Cardiac fibroblast (primary cell): ENCODE measurements at places on chromosomes 12 and 14.
A peak's percentile ranks its signal among the peaks of the same experiment; 100 is the strongest.

DNA sequence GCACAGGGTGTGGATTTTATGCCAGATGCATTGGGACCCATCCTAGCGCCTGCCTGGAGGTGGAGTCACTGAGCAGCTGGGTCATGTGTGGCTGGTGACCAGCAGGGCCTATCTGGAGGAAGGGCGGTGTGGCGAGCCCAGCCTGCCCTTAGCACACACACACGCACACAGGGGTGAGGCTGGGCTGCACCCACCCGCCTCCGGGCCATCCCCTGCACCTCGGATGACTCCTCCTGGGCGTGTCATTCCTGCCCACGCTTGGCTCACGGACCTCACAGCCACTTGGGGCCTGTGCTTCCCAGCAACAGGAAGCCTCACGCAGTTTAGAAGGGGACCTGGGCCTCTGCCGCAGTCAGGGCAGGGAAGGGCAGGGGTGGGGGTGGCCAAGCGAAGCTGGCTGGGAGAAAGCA, 36.2 kb upstream of the FZD10 start:
- no peak for DNase-seq

GRCh38 chr14:81275305-81276072, 54.7 kb upstream of the GTF2A1 start:
- no peak for DNase-seq

- DNase-seq: peak; percentile 35
Measured at GRCh38 chr12:69739287-69740191, 879 bp downstream of the RAB3IP start.

DNA sequence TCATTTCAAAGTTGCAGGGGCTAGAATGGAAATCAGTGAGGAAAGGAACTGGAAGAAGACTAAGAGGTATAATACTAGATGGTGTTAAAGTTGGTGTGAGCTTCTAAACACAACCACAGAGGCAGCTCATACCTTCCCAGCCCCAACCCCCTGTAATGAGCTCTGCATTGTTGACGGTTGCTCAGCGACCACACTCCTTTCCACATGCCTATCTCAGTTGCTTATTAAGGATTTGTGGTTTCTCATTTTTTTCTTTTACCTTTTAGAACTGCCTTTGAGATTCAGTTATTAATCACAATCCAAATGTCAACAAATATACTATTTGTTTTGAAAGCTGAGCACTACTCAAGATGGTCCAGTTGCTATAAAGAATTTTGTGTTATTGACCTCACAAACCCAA, 62.1 kb upstream of the KIF21A start:
- peak; percentile 15 for DNase-seq

DNA sequence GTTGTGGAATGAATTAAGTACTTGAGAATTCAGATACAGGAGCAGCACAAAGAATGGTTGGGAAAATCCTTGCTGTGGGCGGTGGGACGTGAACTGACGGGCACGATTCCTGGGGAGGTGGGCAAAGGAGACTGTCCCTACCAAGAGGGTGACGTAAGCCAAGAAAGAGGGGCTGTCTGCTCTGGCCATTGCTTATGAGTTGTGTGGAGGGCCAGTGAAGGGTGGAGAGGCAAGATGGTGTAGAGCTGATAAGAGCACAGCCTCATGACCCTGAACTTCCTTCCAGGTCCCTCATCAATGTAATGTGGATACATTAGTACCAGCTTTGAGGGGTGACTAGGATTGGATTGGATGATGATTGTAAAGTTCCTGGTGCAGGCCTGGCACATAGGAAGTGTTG, 50.2 kb downstream of the WDR20 start:
- DNase-seq: no peak
